ENCODE measurements at places on chromosomes 7 and 10. TPM values are rescaled to one million over a fixed set of nuclear protein-coding genes. Genes with fewer than 3 reads are reported as not detected.

Gene WAPL
- total RNA-seq = 149 TPM

Gene GDF2
- total RNA-seq = not detected

Gene HGF
- total RNA-seq = 194 TPM

Gene XRCC2
- 1.1 TPM for total RNA-seq

Gene PVRIG
- total RNA-seq = not detected

Gene CUBN
- total RNA-seq = 3.4 TPM

Gene COL13A1
- total RNA-seq = 6.0 TPM

Gene SNCG
- 2.8 TPM for total RNA-seq
